ENCODE measurements at places on chromosomes 1 and 21. TPM values are rescaled to one million over a fixed set of nuclear protein-coding genes. Genes with fewer than 3 reads are reported as not detected.

GRCh38 chr1:147452809-147453208, 88.5 kb upstream of the BCL9 start:
- no peak for DNase-seq

DNA sequence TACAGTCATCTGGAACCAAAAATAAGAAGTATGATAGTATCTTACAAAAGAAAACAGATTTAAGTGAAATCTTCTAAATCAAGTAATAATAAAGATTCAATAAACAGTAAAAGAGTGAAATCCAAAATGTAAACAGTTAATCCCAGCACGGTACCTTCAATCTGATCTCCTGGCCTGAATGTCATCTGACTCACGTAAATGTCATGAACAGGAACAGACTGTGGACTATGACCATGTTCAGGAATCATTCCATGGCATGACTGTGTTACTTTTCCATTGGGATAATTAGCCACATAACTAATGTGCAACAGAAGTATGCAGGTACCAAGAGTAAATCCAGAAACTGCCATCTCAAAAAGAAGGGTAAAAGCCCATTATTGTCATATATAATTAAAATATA, 18.0 kb downstream of the FRRS1 start:
- no peak for DNase-seq

- peak; percentile 50 for DNase-seq
Measured at GRCh38 chr1:33255347-33256220, 708 bp upstream of the ZNF362 start.

- DNase-seq, result peak; percentile 62
Measured at GRCh38 chr1:94100785-94101612, 19.9 kb downstream of the ABCA4 start.

DNA sequence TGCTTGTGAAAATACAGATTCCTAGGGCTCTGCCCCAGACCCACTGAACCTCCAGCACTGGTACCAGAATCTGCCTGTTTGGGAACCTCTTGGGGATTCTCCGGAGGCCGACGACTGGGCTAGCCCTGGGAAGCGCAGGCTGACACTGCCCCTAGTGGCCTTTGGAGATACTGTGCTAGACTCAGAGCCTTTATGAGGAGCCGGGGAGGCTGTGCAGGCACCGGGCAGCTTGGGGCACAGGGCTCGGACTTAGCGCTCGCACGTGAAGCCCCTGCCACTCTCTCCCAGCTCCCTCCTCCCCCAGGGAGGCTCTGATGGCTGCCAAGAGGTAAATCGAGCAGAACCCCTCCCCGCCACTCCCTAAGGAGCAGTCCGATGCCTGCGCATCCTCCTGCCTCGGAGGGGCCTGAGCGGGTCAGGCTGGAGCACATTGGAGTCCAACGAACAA, 144.6 kb upstream of the TNR start:
- no peak for DNase-seq

DNA sequence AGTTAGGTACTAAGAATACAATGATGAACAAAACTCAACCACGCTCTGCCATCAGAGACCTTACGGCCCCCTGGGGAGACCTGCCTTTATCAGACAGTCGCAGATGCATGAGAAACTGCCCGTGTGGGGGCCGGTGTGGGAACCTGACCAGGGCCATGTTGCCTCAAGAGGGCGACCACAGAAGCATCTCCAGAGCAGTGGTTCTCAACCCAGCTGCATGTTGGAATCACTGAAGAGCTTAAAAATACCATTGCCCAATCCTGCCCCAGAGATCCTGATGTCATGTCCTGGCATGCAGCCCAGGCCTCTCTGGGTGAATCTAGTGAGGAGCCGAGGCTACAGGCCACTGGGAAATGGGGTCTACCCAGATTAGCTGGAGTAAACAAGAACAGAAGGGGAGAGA, 108.7 kb downstream of the PRDM2 start:
- DNase-seq, result peak; percentile 26

DNA sequence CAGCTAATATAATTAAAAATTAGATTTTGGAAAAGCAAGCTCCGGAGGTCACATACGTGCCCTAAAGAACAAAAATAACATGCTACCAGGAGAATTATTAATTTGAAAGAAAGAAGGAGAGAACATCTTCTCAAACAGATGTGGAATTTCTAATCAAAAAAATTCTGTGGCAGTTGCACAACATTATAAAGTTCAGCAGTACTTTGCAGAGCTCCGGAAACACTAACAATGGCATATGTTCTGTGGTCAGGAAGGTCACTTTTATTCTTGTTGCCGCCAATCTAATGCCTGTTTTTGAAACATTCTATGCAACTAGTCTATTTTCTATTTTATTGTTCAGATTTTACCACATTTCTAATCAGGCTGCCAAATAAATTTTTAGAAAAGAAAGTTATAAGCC, 186.8 kb downstream of the SMYD3 start:
- DNase-seq, result no peak

DNA sequence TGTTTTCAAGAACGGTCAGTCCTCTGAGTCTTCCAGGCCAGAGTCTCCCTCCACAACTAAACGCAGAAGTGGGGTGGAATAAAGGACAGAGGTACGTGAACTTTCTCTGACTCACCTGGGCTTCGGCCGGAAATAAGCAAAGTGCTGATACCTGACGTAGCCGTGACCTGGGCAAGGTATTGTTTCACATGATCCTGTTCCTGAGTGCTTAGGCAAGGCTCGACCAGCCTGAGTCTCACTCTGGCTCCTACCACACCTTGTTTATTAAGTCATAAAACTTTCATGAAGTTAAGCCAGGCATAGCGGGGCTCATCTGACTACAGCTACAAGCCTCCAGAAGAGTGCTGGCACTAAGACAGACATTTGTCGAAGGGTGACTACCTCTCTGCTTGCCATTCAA, 327.5 kb downstream of the SETD4 start:
- peak; percentile 2 for DNase-seq

DNA sequence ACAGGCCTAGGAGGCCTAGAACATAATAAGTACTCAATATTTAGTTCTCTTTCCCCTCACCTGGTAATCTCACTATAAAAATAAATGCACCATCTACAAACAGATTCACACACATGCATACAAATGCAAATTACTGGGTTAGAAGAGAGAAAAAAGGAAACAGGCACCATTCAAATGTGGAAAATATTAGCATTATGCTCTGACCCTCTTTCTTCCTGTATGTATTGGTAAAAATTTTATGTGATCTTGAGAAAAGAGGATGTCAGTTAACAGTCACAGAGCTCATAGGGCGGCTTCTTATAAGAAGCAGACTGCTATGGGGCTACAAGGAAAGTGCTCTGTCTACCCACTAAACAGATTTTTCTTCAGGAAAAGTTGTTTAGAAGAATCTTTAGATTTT, 565.4 kb downstream of the LMO4 start:
- no peak for DNase-seq

DNA sequence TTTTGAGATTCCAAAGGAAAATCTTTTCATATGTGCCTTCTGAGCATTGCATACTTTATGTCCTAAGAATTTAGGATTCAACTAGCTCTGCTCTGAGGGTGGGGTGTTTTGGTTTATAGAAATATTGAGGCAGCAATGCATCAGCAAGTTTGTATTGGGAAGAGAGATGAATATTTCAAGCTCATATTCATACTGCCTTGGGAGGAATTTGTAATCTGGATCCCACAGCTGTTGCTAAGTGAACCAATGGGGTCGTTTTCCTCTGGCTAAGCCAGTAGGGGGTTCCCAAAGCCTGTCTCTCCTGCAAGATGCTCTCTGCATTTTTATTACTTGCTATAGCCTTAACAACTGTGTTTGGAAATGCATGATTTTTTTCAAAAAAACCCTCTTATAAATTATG, 130.6 kb downstream of the SNX7 start:
- DNase-seq, result no peak

DNA sequence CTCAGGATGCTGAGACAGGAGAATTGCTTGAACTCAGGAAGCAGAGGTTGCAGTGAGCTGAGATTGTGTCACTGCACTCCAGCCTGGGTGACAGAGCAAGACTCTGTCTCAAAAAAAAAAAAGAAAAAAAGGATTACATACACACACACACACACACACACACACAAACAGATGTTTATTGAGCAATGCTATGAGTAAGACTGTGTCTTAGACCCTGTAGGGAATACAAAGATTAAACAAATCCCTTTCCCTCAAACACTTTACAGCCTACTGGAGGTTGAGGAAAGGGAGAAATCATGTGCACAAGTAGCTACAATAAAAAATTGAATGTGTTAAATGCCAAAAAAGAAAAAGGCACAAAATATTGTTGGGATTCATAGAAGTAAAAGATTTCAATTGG, 58.1 kb downstream of the RPAP2 start:
- DNase-seq, result peak; percentile 21

DNA sequence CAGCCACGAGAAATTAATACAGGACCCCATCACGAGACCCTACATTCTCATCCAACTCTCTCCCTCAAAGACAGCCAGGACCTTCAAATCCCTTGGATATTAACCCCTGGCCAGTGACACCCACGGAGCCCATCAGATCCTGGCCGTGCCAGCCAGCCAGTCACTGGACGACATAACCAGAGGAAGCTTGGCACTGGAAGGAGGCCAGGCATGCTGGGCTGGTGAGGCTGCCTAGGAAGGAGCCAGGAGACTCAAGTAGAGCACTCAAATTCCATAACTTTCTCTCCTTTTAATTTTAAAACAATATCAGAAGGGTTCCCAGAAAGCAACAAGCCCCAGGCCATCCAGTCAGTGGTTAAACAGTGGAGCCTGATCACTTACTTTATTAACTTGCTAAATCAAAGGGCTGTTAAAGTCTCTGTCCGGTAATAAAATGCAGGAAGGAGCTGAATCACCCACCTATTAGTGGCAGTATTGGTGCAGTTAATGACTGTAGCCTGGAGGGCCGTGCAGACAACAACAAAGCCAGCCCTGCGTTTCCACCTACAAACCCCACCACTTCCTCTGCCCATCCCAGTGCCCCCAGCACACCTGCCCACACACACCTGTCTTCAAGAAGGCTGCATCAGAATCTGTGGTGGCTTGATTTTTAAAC, 78.0 kb downstream of the HIVEP3 start:
- DNase-seq, result no peak

- DNase-seq, result peak; percentile 80
Measured at GRCh38 chr1:61687901-61688300, 37.0 kb downstream of the TM2D1 start.

- no peak for DNase-seq
Measured at GRCh38 chr1:205228093-205228521, 361 bp downstream of the TMCC2 start.

DNA sequence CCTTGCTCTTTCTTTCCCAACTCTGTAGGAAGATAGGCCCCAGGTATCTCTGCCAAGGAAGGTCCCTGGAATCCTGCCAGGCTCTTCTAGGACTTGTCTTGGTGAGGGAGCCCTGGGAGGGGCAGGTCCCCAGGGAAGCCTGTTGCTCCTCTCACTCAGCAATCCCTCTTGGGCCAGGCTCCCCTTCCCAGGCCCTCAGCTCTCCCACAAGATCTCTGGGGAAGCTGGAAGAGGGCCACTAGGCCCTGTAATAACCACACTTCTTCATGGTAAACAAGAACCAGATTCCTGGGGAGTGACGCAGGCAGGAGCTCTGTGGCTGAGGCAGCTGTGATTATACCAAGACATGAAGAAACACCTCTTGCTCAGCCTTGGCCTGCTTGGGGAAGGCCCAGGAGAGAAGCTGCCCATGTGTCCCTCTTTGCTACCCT, 9.9 kb upstream of the MAPKAPK2 start:
- DNase-seq, result peak; percentile 93

DNA sequence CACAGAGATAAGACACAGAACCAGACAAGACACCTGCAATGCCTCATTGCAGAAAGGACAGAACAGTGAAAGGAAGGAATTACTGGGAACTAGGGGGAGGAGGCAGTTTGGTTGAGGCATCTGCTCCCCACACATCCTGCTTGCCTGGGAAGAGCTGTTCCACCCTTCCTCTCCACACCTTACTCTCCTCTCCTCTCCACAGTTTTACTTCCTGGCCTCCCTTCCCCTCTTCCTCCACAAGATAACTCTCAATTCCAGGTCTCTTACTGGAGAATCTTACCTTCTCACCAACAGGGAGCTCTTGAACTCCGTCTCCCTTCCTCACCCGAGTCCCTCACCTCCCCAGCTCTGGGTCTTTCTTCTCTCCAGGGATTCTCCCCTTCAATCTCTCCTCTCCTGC, 2.1 kb downstream of the ELOVL1 start:
- DNase-seq, result no peak

DNA sequence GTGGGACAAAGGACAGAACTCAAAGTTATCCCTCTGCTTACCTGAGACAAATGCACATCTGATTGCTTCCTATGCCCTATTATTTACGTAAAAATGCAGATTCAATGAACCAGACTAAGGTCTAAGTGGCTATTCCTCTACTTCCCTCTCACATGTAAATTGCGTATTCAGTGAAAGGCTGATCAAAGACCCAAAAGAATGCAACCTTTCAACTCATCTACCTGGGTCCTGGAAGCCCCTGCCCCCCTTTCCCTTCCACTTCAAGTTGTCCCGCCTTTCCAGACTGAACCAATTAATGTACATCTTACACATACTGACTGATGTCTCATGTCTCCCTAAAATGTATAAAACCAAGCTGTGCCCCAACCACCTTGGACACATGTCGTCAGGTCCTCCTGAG, 14.6 kb downstream of the SSX2IP start:
- DNase-seq, result no peak

- DNase-seq, result peak; percentile 55
Measured at GRCh38 chr21:34642211-34643075, 26.4 kb upstream of the CLIC6 start.

- DNase-seq, result no peak
Measured at GRCh38 chr1:243738020-243738419, 112.0 kb downstream of the AKT3 start.

DNA sequence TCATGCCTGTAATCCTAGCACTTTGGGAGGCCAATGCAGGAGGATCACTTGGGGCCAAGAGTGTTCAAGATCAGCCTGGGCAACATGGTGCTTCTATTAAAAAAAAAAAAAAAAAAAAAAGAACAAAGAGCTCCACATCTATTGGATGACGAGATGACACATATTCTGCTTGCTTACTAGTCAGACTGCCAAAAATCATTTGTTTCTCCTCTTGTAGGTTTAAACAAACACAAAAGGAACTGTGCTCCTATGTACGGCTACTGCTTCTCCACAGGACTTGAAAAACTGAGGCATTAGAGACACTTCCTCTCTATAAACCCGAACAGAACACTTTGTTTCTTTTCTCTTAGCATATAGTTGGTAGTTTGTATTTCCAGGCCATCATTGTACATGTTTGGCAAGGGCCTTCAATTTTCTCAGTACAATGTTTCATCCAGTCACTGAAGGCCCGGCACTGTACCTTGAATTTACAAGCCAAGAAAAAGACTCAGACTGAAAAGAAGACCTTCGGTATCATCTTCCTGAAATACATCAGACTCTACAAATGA, 6.0 kb downstream of the TRIT1 start:
- no peak for DNase-seq

The HMCN1 gene
- total RNA-seq, result 0.85 TPM

The CHRM3 gene
- not detected for total RNA-seq

The OR6K3 gene
- total RNA-seq, result not detected

The RAB25 gene
- 44.3 TPM for total RNA-seq

The SUSD4 gene
- 3.0 TPM for total RNA-seq

The KANK4 gene
- under 0.01 TPM for total RNA-seq

The PKNOX1 gene
- total RNA-seq, result 14.8 TPM

The TTC22 gene
- 4.6 TPM for total RNA-seq

The KRTAP13-2 gene
- not detected for total RNA-seq

Data from foreskin keratinocyte (primary cell).